ENCODE measurements at places on chromosomes 2 and 18.

GRCh38 chr2:241507430-241508239 lies 749 bp downstream of the STK25 start:
- DNase-seq = peak; percentile 14

DNA sequence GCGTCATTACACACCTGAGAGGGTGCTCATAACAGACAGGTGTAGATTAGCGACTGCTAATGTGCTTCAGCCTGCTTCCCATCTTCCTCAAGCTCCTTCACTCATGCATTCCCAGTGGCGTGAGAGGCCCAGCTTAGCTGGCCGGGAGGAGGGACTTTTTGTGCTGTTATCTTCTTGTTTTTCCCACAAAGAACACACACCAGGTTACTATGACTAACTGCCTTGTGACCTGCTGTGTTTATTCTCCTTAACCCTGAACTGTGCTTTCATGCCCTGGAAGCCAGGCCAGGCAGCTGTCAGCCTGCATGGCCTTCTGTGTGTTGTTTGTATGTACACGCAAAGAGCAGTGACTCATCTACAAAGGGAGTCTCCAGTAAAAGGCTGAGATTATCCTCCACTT lies 143.8 kb downstream of the PIEZO2 start:
- no peak for DNase-seq

- no peak for DNase-seq
These were observed 55.9 kb upstream of the SLC66A3 start for GRCh38 chr2:11099122-11100065.

GRCh38 chr2:100924122-100924519 lies 78.0 kb upstream of the RPL31 start:
- no peak for DNase-seq

- DNase-seq = peak; percentile 35
These were observed 1.0 kb downstream of the ZCCHC2 start for GRCh38 chr18:62523631-62524439.

DNA sequence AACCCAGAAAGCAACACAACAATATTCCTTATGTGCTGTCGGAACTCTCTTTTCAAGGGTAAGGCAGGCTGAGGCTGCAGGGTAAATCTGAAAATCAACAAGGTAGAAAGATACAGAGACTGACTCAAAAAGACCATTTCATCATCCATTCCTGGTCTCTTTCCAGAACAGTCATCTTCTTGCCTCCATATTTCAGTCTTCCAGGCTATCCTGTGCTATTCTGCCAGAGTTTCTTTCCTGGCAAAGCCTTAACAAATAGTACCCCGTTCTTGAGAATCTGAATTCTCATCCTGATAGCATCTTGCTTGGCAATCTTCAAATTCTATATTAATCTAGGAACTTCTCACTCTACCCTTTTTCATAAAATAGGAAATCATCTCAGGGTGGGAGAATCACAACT lies 15.5 kb downstream of the DPP10 start:
- DNase-seq = no peak

DNA sequence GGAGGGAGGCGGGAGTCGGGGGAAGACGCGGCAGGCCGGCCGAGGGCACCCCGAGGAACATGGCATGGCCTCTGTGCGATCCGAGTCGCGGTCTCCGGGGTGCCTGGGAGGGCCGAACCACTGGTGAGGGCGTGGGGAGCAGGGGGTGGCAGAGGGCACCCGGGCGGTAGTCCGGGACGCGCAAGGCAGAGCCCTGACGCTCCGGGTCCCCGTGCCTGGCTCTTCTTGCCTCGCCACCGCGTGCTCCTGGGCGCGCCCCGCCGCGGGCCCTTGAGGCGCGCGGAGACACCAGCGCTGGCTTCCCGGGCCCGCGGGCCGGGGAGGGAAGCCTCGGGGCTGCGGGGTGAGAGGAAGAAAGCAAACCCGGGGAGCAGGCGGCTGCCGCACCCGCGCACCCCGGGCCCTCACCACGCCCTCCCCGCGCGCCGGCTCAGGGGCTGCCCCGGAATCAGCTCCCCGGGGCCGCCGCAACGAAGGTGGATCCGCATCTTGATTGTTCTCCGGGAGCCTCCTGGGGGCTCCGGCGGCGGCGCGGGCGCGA lies 4.3 kb downstream of the SOX11 start:
- DNase-seq = no peak

GRCh38 chr2:110678457-110679336 lies 834 bp upstream of the BUB1 start:
- DNase-seq = no peak

GRCh38 chr2:96203130-96204028 lies 5.2 kb downstream of the STARD7 start:
- DNase-seq = no peak

DNA sequence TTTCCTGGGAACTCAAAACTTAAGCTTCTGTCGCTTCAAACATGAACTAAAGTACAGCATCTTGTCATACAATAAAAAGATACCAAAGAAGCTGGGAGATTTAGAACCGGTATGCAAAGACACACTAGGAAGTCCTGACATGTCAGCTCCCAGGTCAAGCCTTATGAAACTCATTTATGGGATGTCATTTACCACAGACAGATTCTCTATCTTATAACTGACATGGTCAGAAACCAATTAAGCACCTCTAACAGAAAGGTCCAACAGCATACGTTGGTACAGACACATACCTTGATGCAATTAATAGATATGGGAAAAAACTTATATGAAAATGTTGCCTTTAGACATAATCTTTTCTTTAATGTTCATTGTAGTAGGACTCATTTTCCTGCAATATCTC lies 169.0 kb downstream of the SRBD1 start:
- no peak for DNase-seq

- no peak for DNase-seq
These were observed 36.6 kb downstream of the COPS8 start for GRCh38 chr2:237122214-237122666.

- no peak for DNase-seq
These were observed 25.5 kb downstream of the SLC4A5 start for GRCh38 chr2:74317701-74318100.

- DNase-seq = no peak
These were observed 133.3 kb downstream of the GFPT1 start for GRCh38 chr2:69253611-69254301.

DNA sequence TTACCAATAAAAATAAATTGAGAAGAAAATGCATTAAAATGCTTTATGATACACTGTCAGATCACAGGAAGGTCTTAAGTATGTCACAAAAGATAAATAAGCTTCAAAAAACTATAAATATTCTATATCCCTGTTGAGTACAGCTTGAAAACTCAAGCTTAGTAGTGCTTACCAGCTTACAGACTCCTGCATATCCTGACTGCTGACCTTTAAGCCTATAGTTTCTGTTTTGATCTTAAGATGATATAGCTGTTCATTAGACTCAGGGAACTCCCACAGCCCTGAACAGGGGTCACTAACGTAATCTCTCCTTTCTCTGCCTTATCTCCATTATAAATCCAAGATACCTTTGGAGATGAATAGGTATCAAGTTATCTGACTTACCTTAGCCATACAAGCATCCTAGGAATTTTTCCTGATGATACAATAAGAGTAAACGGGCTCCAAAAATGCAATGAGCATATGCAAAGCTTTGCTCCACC lies 93.7 kb upstream of the RBBP8 start:
- no peak for DNase-seq

DNA sequence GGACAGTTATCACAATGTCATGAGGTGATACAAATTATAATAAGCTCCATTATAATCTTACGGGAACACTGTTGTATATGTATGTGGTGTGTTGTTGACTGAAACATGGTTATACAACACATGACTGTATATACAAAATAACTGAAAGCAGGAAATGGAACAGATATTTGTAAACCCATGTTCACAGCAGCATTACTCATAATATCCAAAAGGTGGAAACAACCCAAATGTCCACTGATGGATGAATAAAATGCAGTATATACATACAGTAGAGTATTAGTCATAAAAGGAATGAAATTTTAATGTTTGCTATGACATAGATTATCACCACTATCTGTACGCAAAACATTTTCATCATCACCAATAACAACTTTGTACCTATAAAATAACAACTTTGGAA lies 107.3 kb downstream of the USP34 start:
- no peak for DNase-seq

DNA sequence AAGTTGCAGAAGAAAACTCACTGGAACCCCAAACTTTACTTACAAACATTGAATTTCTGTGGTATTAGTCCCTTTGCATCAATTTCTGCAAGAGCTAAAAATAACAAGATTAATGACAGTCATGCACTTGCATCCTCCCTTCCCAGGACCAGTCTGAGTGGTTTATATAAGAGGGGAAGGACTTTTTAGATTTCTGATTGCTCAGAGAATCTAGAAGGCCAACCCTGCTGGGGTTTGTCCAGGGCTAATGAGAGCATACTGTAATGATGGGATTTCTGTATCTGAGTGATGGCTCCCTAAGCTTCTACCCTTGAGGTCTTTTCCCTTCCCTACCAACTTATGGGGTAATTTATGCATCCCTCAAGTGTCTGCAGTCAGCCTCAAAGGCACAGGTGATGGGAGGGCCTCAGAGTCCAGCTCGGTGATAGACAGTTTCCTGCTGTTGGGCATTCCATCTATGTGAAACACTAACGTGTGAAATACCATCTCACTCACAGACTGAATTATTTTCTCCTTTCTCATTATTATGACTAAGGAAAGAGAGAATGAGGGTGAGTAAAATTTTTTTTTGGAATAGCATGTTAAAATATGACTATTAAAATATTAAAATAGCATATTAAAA lies 556.3 kb downstream of the RIT2 start:
- no peak for DNase-seq

DNA sequence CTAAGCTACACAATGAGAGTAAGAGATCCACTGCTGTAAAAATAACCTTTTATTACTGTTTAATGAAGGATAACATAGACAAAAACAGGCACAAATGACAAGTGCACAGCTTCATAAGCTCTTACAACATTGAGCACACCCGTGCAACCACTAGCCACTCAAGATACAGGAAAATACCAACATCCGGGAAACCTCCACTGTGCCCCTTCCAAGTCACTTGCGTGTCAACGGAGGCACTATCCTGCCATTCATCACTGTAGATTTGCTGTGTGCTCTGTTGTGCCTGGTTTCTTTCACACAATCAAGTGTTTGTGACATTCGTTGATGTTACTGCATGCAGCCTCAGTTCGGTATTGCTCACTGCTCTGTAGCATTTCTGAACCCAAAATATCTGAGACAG lies 292.9 kb upstream of the MYT1L start:
- DNase-seq = no peak

- DNase-seq = no peak
These were observed 20.1 kb upstream of the SELENOI start for GRCh38 chr2:26325851-26326250.

GRCh38 chr2:241804326-241805229 lies 4.4 kb upstream of the NEU4 start:
- DNase-seq = no peak

DNA sequence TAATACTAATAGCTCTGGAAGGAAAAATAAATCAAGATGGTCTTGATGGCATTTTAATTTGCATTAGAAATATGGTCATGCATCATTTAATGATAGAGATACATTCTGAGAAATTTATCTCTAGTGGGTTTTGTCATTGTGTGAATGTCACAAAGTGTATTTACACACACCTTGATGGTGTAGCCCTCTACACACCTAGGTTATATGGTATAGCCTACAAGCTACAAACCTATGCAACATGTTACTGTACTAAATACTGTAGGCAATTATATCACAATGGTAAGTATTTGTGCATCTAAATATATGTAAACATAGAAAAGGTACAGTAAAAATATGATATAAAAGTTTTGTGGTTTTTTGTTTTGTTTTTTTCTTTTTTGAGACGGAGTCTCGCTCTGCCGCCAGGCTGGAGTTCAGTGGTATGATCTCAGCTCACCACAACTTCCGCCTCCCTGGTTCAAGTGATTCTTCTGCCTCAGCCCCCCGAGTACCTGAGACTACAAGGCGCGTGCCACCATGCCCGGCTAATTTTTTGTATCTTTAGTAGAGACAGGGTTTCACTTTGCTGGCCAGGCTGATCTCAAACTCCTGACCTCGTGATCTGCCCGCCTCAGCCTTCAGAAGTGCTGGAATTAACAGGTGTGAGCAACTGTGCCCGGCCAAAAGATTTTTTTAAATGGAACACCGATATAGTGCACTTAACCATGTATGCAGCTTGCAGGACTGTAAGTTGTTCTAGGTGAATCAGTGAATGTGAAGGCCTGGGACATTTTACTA lies 83.7 kb upstream of the UBXN4 start:
- DNase-seq = peak; percentile 21

DNA sequence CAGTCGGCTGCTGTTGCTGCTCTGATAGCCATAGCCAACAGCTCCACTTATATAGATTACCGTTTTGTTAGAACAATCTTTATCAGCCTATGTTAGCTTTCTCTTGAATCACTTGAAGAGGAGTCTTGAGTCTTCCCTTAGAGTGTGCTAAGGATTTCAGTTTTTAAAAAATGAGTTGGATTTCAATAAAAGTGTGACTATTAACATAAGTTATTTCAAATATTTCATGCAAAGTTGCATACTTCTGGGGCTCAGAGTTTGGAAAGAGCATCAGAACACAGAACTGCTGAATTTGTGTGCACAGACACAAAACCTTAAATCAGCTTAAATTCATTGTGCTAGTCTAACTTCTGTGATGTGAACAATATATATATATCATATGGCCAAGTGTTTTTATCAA lies 174.7 kb downstream of the MTX2 start:
- DNase-seq = no peak

DNA sequence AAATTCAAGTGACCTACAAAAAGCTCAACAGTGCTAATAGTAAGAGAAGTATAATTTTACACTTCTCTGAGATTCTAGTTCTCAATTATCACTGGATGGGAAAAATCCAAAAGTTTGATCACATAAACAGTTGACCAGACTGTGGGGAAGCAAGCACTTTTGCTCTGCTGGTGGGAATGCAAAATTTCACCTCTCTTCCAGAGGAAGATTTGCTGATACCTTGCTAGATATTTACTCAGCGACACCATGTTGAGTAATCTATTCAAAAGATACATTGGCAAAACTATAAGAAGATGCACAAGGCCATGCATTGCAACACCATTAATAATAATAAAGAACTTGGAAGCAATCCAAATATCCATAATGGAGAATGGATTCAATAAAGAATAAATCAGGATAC lies 204.4 kb downstream of the MREG start:
- no peak for DNase-seq

- no peak for DNase-seq
These were observed 107.7 kb upstream of the RAB27B start for GRCh38 chr18:54720620-54721019.

- DNase-seq = no peak
These were observed 210.1 kb upstream of the STON1 start for GRCh38 chr2:48319863-48320262.

- DNase-seq = no peak
These were observed 27.6 kb upstream of the SSB start for GRCh38 chr2:169771021-169771420.

DNA sequence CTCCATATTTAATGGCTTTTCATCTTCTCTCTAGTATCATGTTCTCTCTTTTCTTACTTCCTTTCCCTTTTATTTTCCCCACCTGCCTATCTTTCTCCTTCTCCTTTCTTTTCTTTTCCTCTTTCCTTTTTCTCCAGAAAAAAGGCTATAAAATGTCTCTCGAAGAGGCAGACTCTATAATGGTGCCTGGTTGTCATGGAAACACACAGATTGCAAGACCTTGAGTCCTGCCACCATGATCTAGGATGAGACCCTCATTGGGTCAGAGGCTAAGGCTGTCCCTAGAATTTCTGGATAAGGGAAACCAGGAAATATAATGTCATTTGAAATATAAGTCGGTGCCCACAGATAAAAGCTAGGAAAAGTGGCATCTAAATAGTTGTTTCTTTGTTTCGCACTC lies 36.5 kb upstream of the LHCGR start:
- DNase-seq = no peak

- DNase-seq = no peak
These were observed 61.2 kb upstream of the MRPS9 start for GRCh38 chr2:104976603-104977120.
